ENCODE measurements at places on chromosomes 2 and 18. TPM values are rescaled to one million over a fixed set of nuclear protein-coding genes. Genes with fewer than 3 reads are reported as not detected.

DNA sequence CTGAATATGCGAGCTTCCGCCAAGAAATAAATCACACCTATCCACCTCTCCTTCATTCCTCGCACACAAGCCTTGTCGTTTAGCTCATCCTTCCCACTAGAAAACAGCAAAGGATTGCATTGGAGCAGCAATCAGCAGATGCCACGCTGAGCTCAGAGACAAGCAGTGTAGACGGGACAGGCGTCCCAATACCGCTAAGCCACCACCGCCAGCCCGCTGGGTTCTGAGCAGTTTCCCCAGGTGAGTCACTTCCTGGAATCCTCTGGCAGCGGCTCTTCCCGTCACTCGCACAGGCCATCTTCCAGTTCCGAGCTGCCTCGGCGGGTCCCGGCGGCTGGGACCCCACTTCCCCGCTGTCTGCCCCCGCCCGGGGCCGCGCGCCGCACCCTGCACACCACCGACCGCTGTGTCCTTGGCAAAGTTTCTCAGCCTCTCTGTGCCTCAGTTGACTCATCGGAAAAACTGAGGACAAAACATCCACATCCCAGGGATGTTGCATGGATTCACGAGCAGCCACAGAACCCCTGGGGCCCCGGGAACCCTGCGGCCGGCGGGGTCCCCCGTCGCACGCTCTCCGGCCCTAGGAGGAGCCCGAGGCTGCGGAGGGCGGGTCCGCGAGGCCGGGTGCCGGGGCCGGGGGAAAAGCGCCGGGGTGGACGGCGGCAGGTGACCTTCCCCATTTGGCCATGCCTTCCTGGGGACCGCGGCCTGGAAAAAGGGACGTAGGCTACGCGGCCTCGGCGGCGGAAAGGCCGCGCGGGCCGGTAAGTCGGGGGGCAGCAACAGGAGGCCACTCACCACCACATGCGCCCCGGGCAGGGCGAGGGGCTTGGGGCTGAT is 573 bp downstream of the KDSR start:
- H3K4me1 ChIP-seq = peaks cover 12% of the 10 kb centered on the region
- no peaks in the 10 kb centered on the region for H3K27me3 ChIP-seq
- peak overlapping the region; percentile 89 for H3K27ac ChIP-seq
- H3K36me3 ChIP-seq = peaks cover 7% of the 10 kb centered on the region

GRCh38 chr18:3481696-3482210 is 31.8 kb downstream of the TGIF1 start:
- H3K27me3 ChIP-seq = no peaks in the 10 kb centered on the region
- H3K27ac ChIP-seq = no peak overlapping the region
- peaks cover 4% of the 10 kb centered on the region for H3K4me1 ChIP-seq
- no peak overlapping the region for H3K4me3 ChIP-seq

DNA sequence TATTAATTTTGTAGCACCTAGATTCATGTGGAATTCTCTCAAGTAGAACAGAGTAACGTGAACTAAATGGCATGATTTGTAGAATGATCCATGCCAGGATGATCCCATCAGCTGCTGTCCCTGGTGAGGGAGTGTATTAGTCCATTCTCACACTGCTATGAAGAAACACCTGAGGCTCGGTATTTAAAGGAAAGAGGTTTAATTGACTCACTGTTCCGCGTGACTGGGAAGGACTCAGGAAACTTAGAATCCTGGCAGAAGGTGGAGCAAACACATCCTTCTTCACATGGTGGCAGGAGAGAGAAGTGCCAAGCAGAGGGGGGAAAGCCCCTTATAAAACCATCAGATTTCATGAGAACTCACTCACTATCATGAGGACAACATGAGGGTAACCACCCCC is 312.6 kb downstream of the PTPRM start:
- H3K27ac ChIP-seq = no peak overlapping the region
- no peaks in the 10 kb centered on the region for H3K36me3 ChIP-seq
- no peak overlapping the region for H3K4me3 ChIP-seq
- no peaks in the 10 kb centered on the region for H3K27me3 ChIP-seq
- no peak for DNase-seq

- H3K4me1 ChIP-seq = no peaks in the 10 kb centered on the region
- H3K4me3 ChIP-seq = no peak overlapping the region
- no peaks in the 10 kb centered on the region for H3K36me3 ChIP-seq
Observed at GRCh38 chr2:31785876-31786275, 205.1 kb upstream of the SRD5A2 start.

- H3K36me3 ChIP-seq = no peaks in the 10 kb centered on the region
- H3K4me1 ChIP-seq = no peaks in the 10 kb centered on the region
- H3K27me3 ChIP-seq = no peaks in the 10 kb centered on the region
- no peak for DNase-seq
- H3K27ac ChIP-seq = no peak overlapping the region
Observed at GRCh38 chr2:17497718-17498117, 20.5 kb downstream of the RAD51AP2 start.

- H3K27me3 ChIP-seq = no peaks in the 10 kb centered on the region
- no peak overlapping the region for H3K4me3 ChIP-seq
- DNase-seq = no peak
- no peak overlapping the region for H3K27ac ChIP-seq
Observed at GRCh38 chr2:28674062-28674712, 77.4 kb upstream of the PPP1CB start.

DNA sequence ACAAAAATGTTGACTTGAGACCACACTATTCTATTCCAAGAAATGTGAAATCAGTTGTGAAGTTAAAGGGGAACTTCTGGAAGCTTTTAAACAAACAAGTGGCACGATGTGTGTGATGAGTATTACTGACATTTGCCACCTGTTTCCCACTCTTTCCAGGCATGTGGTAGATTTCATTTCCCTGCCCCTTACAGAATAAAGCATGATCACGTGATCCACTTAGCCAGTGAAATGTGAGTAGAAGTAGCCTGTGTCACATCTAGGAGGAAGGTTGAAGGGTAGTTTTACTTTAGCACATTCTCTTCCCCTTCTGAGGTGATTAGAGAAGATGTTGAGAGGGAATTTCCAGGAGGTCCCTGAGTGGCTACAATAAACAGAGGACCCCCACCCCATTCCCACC is 3.8 kb downstream of the COL4A4 start:
- no peak for DNase-seq
- H3K4me3 ChIP-seq = no peak overlapping the region
- no peaks in the 10 kb centered on the region for H3K4me1 ChIP-seq
- H3K27me3 ChIP-seq = peaks cover 13% of the 10 kb centered on the region

DNA sequence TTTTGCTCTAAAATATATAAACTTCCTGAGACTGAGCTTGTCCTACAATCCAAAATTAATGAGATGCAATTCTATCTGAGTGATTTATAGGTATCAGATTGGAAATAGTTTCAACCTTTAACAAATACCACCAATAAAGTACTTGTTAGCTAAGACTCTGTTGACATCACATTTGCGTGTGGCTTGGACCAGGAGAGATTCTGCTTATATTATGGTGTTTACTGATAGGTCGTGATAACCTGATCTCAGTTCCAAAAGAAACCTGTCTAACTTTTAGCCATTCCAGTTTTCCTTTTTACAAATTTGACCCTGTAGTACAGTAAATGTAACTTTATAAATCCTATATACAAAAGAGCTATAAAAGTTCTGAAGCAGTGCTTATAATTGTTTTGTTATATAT is 78.4 kb upstream of the ABCA12 start:
- no peaks in the 10 kb centered on the region for H3K36me3 ChIP-seq

Gene ARID5A
- 29.0 TPM for total RNA-seq

Gene MROH2A
- not detected for total RNA-seq

Gene SERPINE2
- 8.8 TPM for total RNA-seq

Gene STAT4
- total RNA-seq = 0.46 TPM

Gene SFT2D3
- 4.4 TPM for total RNA-seq

Gene CYRIA
- total RNA-seq = 38.4 TPM

Gene LCLAT1
- 17.1 TPM for total RNA-seq

Gene BCL2L11
- 26.6 TPM for total RNA-seq

Gene PID1
- not detected for total RNA-seq

Data from endothelial cell of umbilical vein (primary cell).